Suppressor macrophage (primary cell): ENCODE measurements at places on chromosomes 1 and 21.
A peak's percentile ranks its signal among the peaks of the same experiment; 100 is the strongest.

- DNase-seq: no peak
Observed at GRCh38 chr1:176558561-176558960, 95.6 kb downstream of the PAPPA2 start.

DNA sequence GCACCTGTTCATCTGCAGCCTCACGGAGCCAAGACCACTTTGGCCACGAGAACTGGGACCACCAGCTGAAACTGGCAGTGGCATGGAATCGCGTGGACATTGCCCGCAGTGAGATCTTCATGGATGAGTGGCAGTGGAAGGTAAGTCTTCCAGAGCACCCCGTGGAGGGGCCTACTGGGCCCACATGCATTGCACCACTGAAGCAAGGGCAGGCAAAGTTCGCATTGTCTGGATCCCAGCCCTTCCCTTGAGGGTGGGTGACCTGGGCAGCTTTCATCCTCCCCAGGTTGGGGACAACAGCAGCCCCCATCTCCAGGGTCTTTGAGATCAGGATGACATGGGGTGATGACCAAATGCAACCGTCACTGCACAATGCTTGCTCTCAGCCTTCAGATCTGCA, 37.5 kb downstream of the TRPM2 start:
- no peak for DNase-seq

- no peak for DNase-seq
Observed at GRCh38 chr1:232856541-232856940, 51.3 kb downstream of the MAP10 start.

DNA sequence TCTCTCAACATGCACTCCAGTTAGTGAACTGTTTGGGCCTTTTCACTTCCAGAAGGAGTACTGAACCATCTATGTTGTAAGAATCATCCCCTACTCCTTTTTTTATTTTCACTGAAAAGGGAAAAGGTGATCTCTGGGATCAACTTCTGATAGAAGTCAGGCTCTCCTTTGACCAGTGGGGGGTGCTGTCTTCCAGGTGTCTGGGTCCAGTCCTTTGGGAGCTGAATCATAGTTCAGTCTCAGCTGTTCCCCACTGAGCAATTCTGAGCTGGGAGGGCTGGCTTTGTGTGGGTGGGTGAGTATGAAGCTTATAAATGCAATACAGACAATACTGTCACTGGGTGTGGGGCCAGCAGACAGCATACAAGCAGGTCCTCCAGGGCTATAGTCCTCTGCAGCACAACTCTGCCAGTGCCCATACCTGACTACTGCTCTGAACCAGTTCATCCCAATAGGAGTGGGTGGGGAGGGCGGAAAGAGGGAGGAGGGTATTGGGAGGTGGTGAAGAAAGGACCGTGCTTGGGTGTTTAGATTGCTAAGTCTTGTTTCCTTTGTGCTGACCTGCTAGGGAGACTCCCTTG, 12.5 kb upstream of the SARS1 start:
- DNase-seq: peak; percentile 83

DNA sequence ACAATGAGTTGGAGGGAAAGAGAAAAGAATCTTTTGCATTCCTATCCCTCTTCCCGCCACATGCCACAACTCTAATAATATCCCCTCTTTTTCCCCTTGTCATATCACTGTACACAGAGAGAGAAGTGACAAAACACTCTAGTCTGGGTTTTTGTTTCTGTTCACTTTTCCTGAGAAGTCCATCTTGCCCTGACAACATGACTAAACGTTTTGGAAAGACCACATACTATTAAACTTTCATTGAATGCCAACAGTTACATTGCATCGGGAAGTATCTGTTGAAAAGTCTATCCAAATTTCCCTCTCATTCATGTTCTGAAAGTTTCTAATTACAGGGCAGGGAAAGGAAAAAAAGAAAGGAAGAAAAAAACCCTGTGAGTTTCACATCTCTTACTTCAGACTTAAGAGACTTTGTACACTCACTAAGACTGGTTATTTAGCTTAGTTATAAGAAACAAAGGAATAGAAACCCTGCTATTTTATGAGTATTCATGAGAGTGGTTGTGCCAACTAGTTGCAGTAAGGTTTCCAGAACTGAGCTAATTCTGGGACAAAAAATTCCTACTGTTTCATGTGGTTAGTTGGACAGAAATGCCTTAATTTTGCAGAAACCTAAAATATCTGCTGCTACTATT, 16.9 kb downstream of the PLA2G4A start:
- no peak for DNase-seq

DNA sequence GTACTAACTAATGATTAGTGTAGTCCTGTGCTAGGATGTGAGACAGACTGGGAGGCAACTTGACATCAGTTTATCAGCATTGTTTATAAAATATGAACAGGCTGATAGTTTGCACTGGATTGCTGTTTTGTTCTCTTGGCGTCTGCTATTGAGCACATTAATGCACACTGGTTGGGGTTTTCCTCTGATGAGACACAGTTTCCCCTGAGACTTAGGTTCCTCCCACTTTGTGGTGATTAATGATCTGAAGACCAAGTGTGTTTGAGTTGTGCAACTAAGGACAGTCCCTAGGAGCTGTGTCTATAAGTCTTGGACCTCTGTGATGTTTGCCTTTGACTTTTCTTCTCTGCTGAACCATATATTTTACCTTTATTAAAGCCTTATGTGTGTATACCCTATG, 1015.4 kb downstream of the AMY1C start:
- peak; percentile 23 for DNase-seq

DNA sequence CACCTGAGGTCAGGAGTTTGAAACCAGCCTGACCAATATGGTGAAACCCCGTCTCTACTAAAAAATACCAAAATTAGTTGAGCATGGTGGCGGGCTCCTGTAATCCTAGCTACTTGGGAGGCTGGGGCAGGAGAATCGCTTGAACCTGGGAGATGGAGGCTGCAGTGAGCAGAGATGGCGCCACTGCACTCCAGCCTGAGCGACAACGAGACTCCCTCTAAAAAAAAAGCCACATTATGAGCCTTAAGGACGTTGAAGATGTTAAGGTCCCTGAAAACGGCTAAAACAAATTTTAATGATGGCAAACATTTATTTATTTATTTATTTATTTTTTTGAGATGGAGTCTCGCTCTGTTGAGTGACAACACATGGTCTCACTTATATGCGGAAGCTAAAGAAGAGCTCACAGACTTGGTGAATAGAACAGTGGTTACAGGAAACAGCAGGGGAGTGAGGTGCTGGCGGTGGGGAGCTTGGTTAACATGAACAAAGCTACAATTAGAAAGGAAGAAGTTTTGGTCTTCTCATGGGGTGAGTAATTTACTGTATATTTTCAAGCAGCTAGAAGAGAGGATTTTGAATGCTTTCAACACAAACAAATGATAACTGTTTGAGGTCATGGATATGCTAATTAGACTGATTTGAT, 47.1 kb downstream of the TCP10L start:
- no peak for DNase-seq

DNA sequence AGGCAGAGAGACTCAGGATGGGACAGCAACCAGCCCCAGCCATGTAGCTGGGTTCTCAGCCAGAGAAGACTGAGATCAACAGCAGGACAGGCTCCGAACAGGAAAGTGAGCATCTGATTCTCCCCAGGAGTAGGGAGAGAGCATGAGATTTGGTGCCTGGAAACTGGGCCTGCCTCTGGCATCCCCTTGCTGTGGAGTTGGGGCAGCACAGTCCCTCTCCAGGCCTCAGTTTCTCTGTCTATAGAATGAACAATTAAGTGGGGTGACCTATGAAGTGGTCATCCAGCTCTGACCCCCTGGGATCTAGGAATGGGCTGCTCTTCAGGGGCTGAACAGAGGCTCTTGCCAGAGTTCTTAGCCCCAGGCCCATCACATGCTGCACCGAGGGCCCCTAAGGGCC, 55.6 kb downstream of the KLHDC7A start:
- DNase-seq: no peak

DNA sequence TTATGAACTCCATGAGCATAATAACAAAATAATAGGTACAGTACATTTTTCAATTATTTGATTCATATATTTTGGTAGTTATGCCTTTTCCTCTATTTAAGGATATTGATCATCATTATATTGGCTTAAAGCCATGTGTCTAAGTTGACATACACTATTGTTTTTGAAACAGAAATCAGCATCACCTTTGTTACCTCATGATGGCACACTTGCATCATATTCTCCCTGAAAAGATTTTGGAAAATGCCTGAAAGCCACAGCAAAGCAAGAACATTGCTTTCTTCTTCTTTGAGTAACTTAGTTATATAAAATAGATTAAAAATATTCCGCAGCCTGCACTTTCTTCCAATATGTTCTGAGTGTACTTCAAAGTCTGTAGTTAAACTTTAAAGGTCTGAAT, 33.3 kb downstream of the TMPRSS15 start:
- no peak for DNase-seq

GRCh38 chr1:70171512-70171911, 33.9 kb downstream of the LRRC40 start:
- DNase-seq: no peak

- DNase-seq: no peak
Observed at GRCh38 chr1:155744711-155745283, 55.9 kb downstream of the DAP3 start.

DNA sequence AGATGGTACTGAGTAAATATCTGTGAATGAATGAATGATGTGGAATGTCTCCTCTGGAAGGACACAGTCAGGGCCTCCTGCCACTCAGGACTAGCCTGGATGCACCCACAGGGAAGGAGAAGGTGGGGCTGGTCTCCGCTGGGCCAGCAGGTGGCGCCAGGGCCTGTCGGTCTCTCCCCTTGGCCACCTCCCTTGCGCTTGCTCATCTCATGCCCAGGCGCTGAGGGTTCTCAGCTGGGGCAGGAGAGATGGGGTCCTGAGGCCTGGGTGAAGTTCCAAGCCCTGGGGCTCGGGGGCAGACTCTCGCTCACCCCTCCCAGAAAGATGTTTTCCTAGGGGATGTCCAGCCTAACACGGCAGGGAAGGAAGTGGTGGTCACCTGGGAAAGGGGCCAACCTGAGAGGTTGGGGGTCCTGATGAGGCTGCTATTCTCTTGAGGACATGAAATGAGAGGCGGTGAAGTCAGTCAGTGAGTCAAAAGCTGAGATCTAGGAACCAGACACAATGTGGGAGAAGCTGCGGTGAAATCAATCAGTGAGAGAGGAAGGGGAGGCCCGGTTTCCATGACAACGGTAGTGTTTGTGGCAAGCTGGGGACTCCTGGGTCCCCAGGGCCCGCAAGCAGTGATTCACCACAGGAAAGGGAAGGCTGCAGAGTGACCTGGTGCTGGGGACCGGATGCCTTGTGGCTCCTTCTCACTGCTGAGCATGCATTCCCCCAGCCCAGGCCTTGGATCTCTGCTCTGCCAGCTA, 14.6 kb upstream of the MEX3A start:
- DNase-seq: peak; percentile 92

GRCh38 chr1:171898941-171899340, 57.6 kb downstream of the DNM3 start:
- DNase-seq: no peak

DNA sequence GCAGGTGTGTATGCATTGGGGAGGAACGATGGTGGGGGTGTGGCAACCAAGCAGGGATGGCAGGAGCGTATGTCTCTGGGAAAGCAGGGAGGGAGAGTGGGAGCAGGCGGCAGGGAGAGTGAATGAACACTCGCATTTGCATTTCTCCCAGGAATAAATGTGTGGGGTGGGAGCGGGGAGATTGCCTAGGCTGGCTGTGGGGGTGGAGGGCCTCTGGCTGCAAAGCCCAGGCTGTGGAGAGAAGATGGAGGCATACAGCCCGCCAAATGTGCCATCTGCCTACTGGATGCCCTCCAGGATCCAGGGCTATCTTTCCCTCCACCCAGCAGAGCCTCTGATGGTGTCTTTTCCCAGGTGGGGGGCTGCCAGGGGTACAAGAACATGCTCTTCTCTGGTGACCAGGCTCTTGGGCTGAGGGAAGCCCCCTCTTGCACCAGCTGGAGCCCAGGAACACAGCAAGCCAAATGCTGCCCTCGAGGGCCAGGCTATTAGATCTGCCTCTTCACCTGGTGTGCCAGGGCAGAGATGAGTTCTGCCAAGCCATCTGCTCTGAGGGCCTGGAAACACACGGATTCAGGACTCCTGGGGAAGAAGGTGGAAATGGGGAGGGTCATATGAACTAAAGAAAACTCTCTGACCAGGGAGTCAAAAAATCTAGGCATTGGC, 1.7 kb upstream of the OPTC start:
- no peak for DNase-seq

DNA sequence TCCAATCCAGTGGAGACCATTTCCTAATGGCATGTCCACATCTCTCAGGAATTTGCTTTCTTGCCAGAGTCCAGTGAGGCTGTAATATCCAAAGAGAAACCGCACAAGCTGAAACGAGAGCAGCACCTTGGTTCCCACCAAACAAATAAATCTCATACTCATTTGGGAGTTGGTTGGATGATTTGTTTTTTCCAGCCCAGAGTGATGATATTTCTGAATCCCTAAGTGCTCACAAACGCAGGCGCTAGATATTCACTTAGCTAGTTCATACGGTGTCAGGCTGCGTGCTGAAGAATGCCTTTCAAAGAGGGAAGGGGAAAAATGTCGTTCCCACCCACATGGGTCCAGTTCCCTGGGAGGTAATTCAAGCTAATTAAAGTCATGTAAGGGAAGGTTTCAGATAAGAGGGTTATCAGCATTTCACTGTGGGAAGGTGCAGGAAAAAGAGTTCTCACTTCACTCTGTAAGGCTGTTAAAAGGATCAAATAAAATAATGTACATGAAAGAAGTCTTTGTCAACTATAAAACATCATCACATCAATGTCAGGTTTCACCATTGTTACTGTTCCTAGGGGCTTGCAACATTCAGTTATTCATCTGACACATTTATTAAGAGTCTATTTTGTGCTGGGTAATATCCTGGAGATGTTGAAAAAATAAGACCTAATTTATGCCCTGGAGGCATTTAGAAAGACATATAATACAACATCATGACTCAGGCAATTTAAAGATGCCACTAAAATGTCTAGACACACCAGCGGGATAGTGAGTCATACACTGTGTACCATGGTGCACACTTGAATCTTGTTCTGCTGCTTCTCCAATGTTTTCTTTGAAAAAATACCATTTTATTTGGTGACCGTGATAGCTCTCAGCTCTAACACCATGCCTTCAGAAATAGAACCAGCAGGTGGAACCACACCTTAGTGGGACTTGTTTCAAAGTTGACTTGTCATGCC, 19.3 kb downstream of the DPT start:
- DNase-seq: no peak

- no peak for DNase-seq
Observed at GRCh38 chr1:200381256-200381984, 28.4 kb downstream of the ZNF281 start.

DNA sequence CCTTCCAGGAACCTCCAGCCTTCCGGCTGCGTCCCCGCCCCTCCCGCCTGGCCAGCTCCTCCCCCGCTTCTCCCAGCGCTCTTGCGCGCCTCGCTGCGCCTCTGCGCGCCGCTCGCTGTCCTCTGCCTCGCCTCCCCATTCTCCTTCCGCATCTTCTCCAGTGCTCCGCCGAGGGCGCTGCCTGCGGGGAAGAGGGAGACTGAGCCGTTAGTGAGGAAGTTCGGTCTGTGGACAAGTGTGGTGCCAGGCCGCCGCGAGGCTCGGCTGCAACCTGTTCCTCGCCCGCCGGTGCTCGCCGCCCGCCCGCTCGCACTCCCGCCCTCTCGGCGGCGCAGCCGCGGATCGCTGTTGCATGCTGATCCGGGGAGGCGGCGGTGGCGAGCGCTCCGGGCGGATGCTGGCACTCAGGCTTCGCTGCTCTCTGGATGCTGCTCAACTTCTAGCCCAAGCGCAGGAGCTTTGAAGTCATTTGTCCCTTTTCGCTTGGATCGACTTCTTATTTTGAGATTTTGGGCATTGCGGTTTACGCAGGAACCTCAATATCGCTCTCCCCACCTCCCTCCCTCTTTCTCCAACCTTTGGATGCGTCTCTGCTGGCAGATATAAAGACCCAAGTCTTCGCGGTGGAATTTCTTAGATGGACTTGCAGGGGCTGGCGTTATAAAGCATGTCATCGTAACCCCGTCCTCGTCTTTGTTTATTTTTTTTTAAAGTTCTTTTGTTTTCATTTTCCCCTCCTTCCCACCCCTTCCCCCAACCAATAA, 614 bp upstream of the CACNA1E start:
- peak; percentile 58 for DNase-seq
